ENCODE measurements at places on chromosomes 12 and 14.

- DNase-seq, result no peak
Observed at GRCh38 chr14:66649498-66649897, 141.6 kb downstream of the GPHN start.

- DNase-seq, result no peak
Observed at GRCh38 chr12:78167510-78167909, 336.8 kb downstream of the NAV3 start.

DNA sequence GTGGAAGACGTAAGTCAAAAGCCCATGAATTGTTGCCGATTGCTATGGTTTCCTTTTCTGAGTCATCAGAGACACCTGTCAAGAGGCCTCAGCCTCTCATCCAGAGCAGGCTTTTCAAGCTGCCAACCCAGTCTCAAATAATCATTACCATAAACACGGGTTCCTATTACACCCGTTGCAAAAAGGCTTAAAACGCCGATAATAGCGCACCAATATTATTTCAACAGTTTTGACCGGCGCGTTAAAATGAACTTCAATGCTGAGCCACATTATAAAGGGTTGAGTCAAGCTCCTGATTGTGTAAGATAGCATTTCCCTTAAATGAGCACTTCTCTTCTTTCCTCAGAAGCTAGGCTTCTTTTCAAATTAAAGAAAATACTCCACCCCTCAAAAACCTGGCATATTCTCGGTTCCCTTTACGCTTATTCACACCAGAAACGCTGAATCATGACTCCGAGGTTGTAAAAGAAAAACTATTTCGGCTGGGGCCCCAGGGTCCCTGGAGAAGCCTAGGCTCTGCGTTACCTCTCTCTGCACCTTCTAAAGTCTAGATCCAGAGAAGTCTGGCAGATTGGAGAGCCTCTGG lies 1.4 kb downstream of the TMTC1 start:
- no peak for DNase-seq

GRCh38 chr14:67719866-67720265 lies 18.2 kb downstream of the RDH12 start:
- no peak for DNase-seq

GRCh38 chr14:86640288-86640687 lies 1110.3 kb downstream of the FLRT2 start:
- no peak for DNase-seq

DNA sequence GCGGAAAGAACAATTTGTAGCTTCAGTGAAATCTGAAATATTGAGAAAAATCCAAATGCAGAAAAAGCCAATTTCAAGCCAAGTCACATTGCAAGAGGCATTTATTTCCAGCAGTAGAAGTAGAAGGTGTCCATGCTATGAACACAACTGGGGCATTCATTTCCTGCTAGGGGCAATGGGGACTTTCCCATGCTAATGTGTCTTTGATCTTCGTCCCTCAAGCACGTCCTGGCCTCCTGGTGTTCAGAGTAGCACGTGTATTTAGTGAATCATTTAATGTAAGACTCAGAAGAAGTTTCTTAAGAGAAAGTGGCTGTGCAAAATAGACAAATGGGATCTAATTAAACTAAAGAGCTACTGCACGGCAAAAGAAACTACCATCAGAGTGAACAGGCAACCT lies 267.9 kb downstream of the TMEM132C start:
- DNase-seq, result no peak

DNA sequence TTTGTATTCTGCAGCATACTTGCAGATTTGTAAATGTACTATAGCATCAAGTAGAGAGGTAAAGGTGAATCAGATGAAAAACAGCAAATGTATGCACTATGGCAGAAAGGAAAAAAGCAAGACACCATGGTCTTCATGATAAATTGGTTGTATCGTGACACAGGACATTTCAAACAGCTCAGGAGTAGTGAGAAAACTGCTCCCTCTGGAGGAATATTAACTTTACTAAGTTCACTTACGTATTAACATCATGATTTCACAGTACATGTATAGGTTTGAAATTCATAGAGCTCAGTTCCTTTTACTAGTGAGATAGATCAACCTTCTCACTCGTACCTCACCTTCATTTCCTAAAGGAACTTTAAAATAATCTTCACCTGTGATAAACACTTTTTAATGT lies 6.5 kb downstream of the MBIP start:
- no peak for DNase-seq

DNA sequence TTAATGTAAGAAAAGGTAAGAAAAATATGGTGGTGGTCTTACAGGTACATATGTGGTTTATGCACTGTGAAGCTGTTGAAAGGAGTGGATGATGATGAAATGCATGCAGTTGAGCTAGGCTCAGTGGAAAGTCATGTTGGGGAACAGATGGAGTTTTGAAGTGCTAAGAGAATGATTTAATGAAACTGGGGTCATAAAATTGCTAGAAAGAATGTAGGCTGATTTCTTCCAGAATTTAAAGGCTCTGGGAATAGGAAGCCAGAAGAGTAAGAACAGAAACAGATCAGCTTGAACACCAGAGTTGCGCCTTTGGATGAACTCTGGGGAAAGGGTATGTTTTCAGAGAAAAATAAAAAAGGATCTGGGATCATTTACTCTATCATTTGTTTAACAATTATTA lies 146.5 kb downstream of the MON2 start:
- DNase-seq, result no peak

DNA sequence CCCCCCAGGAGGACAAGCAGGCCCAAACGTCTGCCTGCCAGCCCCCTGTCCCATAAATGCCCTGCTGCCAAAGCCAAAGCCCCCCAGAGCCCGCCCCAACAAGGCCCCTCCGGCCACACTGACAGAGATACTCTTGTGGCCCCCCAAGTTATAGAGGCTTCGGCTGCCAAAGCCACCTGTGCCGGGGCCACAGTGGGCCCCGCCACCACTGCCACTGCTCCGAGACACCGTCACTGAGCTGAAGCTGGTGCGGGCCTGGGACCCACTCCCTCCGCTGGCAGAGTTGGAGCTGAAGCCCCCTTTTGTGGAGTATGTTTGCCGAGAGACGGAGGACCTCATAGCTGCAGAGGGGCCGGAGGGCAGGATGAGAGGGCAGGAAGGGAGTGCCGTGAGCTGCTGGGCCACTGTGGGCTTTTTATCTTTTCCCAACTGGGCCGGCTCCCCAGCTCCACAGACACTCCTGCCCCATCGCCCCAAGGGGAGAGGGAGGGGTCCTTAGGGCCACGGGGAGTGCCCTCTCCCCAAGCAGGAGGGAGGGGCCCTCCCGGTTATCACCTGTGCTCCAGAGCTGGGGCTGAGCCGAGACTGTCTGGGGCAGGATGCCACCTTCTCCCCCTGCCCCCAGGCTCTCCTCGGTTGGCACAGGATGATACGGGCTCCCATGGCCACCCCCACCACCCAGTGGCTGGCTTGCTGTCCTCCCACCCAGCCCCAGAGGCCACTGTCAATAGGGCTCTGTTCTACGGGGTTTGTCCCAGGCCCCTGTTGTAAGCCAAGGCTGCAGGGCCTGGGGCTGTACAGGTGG lies at the start of gene KRT79:
Gene KRT79 (minus strand): TSS at position 390 of the 805 bp plus-strand sequence. CDS start 51 bp downstream, at position 339.
- DNase-seq, result no peak

DNA sequence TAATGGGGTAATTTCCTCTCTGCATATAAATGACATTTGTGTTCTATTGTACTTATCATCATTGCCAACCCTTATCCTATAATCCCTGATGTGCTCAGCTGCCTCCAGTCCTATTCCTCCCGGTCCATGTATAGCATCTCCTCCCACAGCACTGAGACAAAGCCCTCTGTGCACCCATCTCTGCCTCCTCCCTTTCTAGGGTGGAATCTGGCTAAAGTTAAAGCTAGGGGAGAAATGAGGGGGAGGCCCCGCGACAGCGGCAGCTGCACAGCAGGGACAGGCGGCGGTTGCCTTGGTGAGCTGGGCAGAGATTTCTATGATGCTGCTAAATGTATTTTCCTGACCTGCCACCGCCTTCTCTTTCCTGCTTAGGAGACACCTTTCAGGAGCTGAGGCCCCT lies 12.8 kb upstream of the ZDHHC22 start:
- DNase-seq, result no peak

DNA sequence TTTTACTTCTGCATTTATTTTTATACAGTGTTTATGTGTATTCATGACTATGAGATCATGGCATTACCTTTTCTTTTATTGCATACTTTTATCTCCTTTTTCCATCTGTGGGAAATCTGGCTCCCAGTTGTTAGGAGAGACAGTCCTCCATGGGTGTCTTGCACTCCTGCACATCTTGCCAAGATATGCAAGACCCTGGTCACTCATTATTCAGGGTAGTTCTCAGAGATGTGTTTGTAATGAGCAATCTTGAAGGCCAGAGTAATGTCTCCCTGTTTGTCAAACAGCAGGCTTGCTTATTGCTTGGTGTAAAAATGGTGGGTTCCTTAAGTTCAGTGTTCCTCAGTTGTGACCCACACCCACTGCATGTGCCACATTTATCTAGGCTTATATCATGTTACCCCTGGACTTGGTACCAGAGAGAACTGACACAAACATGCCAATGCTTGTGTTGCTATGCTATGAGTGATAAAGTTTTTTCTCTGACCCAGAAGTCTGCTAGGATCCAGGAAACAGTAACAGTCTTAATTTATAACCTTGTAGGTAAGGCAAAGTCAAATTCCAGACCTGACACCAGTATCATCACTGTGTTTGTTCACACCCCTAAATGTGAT lies 36.8 kb downstream of the PPHLN1 start:
- no peak for DNase-seq

GRCh38 chr12:75908961-75909605 lies 122.5 kb downstream of the PHLDA1 start:
- DNase-seq, result no peak

DNA sequence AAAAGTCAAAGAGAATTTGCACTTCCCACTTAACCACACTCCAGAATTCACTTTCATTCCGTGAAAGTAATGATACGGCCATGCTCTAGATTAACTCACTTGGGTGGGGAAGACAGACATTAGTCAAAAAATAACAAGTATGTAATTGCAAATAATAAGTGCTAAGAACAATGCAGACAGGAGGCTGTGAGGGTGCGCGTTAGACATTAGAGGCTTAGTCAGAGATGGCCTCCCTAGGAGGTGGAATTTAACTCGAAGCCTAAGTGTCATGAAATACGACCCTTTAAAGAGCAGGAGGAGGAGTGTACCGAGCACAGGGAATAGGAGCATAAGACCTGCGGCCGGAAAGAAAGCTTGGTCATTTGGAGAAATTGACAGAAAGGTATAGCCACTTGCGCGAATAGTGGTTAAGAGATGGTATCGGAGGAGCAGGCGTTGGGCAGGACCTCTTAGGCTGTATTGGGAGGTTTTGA lies 628 bp downstream of the SNRPF start:
- no peak for DNase-seq

DNA sequence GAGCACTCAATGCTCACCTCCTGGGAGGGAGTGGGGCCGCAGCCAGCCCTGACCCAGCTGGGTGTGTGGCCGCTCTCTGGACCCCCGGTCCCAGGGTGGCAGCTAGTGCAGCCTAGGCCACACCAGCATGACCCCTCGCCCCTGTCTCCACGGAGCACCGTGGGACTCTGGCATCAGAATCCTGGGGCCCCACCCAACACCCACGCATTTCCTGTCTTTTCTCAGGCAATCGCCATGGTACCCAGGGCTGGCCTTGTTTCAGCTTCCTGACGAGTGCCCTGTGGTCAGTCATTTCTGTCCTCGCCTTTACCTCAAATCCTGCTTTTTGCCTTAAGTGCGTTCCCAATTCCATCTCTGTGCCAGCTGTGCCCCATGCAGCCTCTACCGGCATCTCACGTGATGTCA lies 15.9 kb downstream of the PACS2 start:
- no peak for DNase-seq

DNA sequence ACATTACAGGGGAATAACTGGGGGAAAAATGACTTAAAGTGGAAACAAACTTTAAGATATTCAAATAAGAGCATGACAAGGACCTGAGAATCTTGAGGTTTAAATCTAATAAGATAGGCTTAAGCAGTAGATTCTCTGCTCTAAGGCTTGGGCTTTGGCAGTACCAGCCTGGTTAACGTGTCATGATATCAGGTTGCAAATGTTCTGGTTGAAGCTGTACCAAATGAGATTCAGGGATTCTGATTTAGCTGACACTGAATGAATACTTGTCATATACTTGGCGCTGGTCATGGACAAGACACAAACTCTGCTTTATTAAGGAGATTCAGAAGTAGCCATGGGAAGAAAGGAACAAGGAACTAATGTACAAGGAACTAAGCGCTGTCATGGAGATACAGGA lies 6.1 kb downstream of the TCP11L2 start:
- DNase-seq, result no peak

GRCh38 chr12:93950311-93950710 lies 198.1 kb upstream of the PLXNC1 start:
- no peak for DNase-seq

DNA sequence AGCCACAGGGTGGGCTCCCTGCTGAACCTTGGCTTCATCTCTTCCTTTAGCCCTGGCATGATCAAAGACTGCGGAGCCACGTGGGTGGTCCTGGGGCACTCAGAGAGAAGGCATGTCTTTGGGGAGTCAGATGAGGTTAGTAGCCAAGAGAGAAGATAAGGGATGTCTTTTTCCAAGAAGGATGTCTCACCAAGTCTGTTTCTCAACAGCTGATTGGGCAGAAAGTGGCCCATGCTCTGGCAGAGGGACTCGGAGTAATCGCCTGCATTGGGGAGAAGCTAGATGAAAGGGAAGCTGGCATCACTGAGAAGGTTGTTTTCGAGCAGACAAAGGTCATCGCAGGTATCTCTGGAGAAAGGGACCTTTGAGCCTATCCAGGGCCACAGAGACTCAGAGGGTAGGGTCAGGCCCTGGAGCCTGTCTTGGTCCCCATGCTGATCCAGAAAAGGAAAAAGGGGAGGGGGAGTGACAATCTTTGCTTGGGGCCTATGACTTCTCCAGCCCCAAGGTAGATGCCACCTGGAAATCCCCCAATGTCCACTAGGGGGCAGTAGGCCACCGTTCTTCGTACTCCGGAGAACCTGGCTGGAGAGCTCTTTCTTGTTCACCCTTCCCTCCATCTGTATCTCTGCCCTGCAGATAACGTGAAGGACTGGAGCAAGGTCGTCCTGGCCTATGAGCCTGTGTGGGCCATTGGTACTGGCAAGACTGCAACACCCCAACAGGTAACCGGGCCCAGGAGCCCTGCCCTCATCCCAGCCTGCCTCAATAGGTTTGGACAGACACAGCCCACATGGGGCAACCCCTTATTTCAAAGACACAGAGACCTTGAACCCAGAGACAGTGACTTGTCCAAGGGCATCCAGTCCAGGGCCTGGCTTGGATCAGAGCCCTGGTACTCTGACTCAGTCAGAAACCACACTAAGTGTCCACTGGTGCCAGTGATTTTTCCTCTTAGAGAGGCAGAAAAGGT lies 2.0 kb downstream of the TPI1 start:
- DNase-seq, result peak; percentile 79

All from activated CD4-positive, alpha-beta T cell treated with anti-CD3 and anti-CD28 coated beads for 1 hour (primary cell).